ENCODE measurements at places on chromosomes 5 and 9.

- DNase-seq: no peak
These were observed 26.7 kb upstream of the SVEP1 start for GRCh38 chr9:110606179-110606790.

GRCh38 chr9:111663301-111663823 lies 2.0 kb downstream of the GNG10 start:
- no peak for DNase-seq

DNA sequence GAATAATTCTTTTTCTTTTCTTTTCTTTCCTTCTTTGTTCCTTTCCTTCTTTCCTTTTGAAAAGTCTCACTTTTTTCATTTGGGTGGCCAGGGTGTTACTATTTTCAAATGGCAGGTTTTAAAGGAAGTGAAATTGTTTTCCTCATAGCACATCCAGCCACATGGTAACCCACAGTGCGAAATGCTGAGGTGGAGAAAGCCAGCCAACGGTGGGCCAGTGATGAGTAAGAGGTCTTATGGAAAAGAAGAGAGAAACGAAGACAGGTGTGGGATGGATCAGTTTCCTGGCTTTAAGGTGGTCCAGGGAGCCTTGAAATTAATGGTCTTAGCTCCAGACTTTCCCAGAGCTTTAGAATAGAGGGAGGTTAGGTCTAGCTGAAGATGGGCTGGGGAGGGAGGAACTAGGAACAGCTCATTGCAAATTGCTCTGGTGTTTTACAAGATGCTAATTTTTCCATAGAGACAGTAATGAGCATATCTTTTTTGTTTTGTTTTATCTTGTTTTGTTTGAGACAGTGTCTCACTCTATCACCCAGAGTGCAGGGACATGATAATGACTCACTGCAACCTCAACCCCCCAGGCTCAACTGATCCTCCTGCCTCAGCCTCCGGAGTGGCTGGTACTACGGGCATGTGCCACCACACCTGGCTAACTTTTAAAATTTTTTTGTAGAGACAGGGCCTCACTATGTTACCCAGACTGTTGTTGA lies 17.8 kb downstream of the ITK start:
- DNase-seq: no peak

- no peak for DNase-seq
These were observed 198.7 kb downstream of the HSPA4 start for GRCh38 chr5:133250527-133250926.

DNA sequence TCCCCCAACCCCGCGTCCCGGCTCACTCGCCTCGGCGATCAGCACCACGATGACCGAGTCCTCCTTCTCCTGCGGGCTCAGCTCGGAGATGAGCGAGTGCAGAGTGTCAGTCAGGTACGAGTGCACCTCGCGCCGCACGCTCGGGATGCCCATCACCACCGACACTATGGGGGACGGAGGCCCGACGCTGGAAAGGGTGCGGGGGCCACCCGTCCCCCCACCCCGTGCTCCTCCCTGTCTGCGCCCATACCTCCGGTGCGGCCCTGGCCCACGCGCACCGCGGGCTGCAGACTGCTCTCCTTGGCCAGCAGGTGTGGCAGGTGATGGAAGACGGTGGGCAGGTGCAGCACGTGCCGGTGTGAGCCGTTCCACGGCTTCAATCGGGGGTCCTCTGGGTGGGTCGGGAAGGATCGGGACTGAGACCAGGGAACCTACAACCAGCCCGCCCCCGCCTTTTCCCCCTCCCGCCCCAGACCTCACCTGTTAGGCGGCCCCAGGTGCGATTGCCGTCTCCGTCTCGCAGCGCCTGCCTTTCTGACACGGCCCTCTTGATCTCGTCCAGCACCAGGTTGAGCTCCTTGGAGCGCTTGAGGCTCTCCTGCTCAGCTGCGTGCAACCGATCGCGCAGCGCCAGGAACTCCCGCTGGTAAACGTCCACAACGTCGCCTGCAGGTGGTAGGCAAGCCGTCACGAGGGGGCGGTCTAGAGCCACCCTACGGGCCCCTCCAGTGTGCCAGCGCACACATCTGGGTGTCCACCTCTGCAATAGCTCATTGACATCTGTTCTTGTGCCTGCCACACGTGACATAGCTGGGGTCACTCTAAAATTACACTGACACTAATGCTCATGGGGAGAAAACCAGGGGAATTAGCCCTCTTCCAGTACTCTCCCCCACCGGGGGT lies 5.1 kb downstream of the MGAT4B start:
- peak; percentile 86 for DNase-seq

GRCh38 chr9:131329241-131329641 lies 39.7 kb downstream of the PLPP7 start:
- no peak for DNase-seq

- DNase-seq: no peak
These were observed 383.5 kb downstream of the TLE4 start for GRCh38 chr9:79955300-79955699.

DNA sequence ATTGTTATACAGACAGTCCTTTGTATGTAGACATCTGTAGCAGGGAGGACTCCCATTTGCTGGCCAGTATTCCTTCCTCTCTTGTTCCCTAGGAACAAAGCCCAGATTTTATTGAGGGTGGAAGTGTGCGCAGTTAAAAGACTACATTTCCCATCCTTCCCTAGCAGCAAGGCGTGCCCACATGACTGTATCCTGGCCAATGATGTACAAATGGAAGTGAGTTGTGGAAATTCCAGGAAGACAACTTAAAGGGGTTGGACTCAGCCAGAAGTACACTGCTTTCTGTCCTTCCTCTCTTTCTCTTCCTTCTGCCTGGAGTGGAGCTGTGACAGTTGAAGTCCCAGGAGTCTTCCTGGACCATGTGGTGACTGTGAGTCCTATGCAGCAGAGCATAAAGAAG lies 89.0 kb downstream of the HRH2 start:
- no peak for DNase-seq

GRCh38 chr5:145976431-145977155 lies 40.2 kb downstream of the SH3RF2 start:
- no peak for DNase-seq

DNA sequence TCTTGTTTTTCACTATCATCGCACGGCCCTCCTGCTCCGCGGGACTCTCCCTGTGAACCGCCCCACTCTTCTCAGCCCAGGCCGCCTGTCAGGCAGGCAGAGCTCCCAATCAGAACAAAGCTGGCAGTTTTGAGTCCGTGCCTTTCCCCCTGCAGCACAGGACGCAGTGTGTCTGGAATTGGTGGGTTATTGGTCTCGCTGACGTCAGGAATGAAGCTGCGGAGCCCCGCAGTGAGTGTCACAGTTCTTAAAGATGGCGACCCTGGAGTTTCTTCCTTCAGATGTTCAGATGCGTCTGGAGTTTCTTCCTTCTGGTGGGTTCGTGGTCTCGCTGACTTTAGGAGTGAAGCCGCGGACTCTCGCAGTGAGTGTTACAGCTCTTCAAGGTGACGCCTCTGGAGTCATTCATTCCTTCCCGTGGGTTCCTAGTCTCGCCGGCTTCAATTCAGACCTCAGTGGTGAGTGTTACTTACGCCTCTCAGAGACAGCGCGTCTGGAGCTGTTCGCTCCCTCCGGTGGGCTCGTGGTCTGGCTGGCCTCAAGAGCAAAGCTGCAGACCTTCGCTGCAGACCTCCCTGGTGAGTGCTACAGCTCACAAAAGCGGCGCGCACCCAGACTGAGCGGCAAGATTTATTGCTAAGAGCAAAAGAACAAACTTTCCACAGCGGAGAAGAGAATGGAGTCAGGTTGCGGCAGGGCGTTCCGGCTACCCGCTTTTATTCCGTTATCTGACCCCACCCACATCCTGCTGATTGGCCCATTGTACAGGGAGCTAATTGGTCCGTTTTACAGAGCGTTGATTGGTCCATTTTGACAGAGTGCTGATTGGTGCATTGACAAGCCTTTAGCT lies 7.4 kb downstream of the ZDHHC11B start:
- DNase-seq: no peak

DNA sequence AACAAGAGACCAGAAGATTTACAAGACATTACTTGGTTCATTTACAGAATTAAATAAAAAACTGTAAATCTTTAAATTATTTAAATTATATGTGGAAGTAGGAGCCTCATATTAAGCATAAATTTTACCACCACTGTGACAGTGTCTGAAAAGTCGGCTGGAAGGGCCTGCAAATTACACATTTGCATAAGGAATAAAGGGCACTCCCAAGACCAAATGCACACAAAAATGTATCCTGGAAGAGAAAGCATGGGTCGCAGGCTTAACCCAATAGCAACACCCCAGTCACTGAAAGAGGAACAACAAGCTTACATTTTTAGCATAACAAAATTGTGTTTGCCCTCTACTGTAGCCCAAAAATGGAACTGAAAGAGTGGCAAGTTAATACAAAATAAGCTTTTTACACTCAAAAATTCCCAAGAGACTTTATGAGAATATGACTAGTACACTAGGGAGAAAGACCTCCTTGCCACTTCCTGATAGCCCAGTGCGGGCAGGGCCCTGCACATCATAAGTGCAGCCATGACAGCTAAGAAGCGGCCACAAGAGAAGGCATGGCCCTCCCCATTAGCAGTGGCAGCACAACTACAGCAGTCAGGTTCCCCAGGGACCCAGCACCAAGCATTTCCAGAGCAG lies 482.0 kb downstream of the DTWD2 start:
- DNase-seq: no peak

GRCh38 chr9:87799503-87799902 lies 73.6 kb downstream of the CTSL start:
- no peak for DNase-seq

DNA sequence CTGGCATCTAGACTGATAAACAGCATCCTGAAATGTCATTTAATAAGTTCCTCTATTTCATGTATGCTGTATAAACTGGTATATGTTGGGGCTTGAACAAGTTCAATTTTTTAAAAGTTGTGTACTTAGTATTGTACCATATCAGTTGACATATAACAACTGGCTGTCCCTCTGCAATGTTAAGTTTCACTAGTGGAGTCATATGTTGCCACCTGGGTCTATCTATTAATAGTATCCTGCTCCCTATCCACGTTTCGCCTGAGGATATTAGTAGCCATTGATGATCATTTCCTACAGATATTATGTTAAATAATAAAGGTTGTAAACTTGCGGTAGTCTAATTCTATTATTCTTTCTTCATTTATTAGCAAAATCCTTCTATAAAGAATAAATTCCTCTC lies 177.6 kb downstream of the RFX3 start:
- no peak for DNase-seq

- peak; percentile 29 for DNase-seq
These were observed 82.1 kb upstream of the IL33 start for GRCh38 chr9:6133346-6134063.

- DNase-seq: no peak
These were observed 259.2 kb downstream of the PDZD2 start for GRCh38 chr5:31898036-31898632.

DNA sequence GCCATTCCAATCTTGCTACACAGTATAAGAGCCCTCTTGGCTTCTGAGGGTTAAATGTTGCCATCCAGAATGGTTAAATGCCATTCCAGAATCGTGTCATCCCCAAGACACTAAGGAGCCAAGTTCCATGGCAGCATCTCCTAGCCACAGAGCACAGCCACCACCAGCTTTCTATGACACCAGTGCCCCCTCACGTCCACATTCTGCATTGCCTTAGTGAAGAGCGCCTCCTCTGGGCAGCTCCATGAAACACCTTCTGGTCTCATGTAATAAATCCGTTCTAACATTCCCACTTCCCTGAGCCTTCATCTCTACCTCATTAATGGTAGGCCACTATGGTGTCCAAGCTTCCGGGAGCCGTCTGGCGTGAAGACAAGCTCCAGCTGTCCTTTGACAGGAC lies 12.4 kb downstream of the CBY3 start:
- DNase-seq: no peak

DNA sequence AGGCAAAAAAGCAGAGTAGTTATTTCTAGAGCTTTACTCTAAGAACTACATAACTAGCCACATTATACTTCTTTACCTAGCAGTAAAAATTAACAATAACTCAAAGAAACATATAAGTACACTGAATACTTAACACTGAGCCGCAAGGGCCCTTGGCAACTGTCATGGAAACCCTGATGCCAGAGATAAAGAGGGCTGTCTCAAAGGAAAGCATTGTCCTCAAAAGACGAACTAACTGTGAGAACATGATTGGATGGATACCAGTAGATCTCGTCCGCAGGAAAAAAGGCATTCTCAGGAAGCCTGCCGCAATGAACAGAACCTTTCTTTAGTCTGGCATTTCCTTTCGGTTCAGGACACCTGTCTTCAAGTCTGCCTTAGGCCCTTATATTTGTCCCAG lies 379.0 kb upstream of the SLC30A5 start:
- no peak for DNase-seq

DNA sequence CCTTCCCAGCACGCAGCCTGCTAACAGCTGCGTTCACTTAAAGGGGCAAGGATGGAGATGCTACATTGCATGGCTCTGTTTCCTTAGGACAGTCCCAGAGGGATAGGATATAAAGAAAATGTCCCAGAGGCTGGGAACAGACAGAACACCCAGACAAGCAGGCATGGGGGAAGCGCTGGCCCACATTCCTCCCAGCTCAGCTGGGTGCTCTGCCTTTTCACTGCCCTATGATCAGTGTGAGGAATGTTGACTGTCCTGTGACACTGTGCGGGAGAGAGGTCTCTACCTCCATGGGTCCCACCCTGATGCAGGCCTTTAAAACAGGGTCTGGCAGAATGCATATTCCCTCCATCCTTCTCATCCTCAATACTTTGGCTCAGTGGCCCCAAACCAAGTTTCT lies 459.4 kb upstream of the DMAC1 start:
- DNase-seq: no peak

DNA sequence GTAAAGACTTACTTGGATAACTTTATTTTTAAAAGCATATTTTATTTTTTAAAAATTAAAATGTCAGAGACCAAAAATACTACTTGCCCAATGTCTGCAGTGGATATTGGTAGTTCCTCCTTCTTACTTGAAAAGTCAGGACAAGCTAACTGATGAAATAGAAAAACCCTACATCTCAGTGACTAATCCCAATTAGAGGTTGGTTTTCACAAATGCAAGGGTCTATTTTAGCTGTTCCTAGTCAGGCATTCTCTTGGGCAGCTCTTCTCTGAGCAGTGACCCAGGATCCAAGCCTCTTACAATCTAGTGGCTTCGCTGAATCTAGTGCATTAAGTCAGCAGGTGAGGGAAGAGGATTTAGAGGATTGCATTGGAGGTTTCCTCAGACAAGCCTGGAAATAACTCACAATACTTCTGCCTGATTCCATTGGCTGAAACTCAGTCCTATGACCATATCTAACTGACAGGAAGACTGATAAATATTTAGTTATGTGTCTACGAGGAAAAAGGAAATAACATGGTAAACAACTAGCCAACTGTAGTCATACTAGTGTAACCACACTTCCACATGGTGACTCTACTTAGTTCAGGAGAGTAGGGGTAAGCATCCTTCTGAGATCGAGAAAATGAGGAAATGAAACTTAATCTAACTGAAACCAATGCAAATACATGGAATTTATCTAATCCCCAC lies 34.2 kb upstream of the MIER3 start:
- no peak for DNase-seq

DNA sequence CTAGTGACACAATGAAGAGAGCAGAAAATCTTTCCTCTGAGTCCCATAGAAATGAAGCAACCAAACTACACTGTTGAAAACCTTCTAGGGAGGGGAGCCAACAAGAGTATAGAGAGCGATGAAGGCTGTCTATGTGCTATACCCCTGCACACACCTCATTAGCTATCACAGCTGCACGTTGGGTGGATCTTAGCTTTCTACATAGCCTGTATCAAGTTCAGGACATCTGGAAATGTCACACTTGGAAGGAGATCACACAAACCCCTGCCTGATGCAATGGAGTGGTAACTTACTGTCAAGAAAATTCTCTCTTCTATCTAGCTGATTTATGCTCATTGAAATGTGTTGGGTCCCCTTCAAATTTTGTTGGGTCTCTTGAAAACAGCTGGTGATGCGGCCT lies 127.0 kb upstream of the NTRK2 start:
- no peak for DNase-seq

- DNase-seq: no peak
These were observed 561.4 kb upstream of the FAM174A start for GRCh38 chr5:99973779-99974178.

All from GM12891 (cell line).